ENCODE measurements at places on chromosomes 2 and 18. TPM values are rescaled to one million over a fixed set of nuclear protein-coding genes. Genes with fewer than 3 reads are reported as not detected.

APOB gene
- total RNA-seq = 0.41 TPM

DNA sequence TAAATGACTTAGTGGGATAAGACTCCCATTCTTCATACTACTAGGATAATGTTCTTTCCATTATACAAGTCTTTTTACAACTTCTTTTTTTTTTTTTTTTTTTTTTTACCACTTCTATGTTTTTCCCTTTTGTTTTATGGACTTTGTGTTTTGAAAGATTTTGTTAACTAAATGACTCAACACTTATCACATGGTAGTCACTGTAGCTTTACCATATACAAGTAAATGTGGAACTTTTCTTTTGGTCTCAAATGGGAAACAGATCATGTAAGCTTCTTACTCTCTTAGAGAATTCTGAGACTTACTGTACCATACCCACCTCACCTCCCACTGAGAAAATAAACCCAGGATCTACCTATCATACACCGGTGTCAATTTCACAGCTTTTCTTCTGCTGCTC lies 590.3 kb upstream of the CDH2 start:
- no peak for DNase-seq

DNA sequence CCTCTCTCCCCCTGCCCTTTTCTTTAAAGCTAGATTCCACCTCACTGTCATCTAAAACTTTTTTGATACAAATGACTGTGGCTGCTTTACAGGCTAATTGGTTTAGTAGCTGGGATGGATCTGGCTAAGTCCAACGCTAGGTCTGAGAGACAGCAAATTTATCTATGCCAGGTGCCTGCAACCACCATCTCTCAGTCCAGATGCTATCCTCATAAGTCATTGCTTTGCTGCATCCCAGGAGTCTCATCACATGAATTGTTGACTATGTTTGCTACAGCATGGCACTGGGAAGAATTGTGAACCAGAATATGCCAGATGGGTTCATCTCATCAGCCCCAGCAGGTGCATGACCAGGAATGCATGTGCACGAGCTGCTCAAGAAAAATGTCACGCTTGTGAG lies 100.0 kb upstream of the PID1 start:
- DNase-seq = no peak

DNA sequence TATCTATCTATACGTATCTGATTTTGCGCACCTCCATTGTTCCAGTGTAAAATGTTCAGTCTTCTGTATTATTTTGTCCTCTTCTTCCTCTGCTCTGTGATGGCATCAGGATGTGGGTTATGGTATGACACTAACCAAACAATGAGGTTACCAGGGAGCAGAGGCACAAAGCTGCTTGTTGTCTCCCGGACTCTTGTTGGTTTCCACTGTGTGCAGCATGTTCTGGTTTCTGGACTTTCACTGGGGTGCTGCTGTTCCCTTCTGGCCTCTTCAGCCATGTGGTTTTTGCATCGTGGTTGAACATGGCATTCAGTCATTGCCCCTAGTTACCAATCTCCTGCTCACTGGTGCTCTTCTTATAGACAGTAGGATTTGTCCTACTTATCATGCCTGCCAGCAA lies 665.9 kb downstream of the CBLN2 start:
- no peak for DNase-seq

- no peak for DNase-seq
Observed at GRCh38 chr2:156574112-156574511, 137.9 kb downstream of the GPD2 start.

MYOM1 gene
- 0.82 TPM for total RNA-seq

GRCh38 chr2:208006337-208006736 lies 19.0 kb downstream of the PLEKHM3 start:
- DNase-seq = no peak
